Left ventricle myocardium superior (tissue), 1 donor: ENCODE measurements at places on chromosomes 6 and 20.

- no peak for DNase-seq
Observed at GRCh38 chr6:26300828-26301227, 64.2 kb upstream of the BTN3A2 start.

DNA sequence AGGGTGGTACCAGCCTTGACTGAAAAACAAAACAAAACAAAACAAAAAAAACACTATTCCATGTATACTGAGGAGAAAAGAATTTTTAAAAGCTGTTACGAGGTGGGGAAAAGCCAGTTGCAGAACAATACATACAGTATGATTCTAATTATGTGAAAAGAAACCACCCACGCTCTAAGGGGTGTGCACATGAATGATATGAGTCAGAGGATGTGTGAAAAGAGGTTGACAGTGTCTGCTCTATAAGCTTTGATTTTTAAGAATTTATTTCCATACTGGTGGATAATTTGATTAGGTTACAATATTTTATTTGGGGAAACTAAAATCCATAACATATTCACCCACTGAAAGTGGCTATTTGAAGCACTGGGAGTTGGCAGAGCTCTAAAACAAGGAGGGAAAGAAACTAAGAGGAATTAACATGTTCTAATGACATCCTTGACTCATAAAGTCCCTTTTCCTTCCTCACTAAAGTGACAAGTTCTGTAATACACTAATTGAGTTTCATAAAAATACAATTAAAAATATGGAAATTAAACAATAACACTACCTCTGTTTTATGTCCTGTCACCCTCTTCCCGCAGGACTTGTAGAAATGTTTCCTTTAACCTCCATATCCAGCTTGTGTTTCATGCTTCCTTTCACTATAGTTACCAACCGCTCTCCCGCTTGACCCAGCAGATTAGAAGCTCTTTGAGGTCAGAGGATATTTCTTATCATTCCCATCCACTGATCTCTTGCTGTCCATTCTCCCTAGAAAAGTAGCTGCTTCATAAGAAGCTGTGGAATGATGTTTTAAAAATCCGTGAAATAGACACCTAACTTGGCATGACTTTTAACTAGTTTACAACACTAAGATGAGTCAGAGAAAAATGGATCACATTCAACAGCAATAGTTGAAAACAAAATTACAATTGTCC is 118.6 kb upstream of the CCDC28A start:
- DNase-seq, result no peak

GRCh38 chr6:51330971-51331370 is 512.3 kb downstream of the TFAP2B start:
- no peak for DNase-seq

GRCh38 chr6:87396595-87397392 is 11.0 kb upstream of the CFAP206 start:
- no peak for DNase-seq

DNA sequence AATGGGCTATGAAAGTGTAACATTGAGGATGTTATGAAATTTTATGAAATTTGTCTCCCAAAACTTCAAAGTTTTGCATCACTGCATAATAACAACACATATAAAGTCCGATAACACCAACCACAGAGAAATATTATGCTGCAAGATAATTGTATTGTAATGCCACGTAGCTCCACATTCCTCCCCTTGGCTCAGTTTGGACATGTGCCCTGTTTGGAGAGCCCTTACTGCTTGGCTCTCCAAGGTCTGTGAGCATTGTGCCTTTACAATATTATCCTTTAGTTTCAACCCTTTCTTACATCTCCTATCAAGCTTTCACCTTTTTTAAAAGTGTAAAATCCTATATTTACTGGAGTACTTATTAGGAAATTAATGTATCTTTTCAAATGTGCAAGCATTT is 10.8 kb downstream of the HBS1L start:
- DNase-seq, result no peak

- DNase-seq, result no peak
Observed at GRCh38 chr6:134814076-134814695, 135.7 kb downstream of the ALDH8A1 start.

DNA sequence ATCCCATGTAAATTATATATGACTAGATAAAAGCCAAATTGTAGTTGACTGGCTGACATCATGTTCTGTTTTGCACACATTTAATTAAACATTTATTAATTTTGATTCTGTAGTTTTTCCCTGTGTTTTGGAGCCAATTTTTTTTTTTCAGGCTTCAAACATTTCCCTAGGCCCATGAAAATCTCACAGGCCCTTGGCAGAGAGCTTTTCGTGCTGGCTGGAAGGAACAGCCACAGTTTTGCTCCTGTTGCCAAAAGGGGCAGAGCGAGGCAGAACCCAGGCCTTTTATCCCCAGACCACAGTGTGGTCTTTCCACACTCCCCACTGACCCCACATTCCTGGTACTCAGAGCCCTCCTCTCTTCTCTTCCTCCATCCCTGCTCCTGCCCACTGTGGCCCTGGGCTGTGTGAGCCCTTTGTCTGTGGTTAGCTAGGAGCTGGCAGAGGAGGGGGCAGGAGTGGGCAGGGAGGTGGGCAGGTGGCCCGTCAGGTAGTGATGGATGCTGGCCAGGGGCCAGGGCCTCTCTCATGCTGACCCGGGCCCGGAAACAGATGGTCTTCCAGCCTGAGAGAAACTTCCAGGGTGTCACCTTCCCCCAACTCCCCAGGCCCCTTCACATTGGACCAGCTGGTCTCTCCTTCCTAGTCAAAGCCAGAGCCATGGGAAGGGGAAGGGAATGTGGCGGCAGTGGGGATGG is 19.4 kb upstream of the CCM2L start:
- no peak for DNase-seq

GRCh38 chr20:44650771-44651433 is 597 bp downstream of the ADA start:
- DNase-seq, result peak; percentile 62

- DNase-seq, result no peak
Observed at GRCh38 chr20:34085544-34086040, 26.5 kb downstream of the EIF2S2 start.

- DNase-seq, result no peak
Observed at GRCh38 chr20:12016291-12016690, 98.6 kb downstream of the BTBD3 start.

- no peak for DNase-seq
Observed at GRCh38 chr6:117955684-117956256, 48.7 kb downstream of the SLC35F1 start.

DNA sequence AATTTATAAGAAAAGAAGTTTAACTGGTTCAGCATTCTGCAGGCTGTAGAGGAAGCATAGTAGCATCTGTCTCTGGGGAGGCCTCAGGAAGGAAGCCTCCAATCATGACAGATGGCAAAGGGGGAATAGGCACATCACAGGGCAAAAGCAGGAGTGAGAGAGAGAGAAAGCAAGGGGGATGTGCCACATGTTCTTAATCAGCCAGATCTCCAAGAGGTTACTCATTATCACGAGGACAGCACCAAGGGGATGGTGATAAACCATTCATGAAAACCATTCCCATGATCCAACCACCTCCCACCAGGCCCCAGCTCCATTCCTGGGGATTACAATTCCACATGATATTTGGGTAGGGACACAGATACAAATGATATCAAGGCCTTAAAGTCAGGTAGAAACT is 217.5 kb upstream of the TCF21 start:
- DNase-seq, result no peak

DNA sequence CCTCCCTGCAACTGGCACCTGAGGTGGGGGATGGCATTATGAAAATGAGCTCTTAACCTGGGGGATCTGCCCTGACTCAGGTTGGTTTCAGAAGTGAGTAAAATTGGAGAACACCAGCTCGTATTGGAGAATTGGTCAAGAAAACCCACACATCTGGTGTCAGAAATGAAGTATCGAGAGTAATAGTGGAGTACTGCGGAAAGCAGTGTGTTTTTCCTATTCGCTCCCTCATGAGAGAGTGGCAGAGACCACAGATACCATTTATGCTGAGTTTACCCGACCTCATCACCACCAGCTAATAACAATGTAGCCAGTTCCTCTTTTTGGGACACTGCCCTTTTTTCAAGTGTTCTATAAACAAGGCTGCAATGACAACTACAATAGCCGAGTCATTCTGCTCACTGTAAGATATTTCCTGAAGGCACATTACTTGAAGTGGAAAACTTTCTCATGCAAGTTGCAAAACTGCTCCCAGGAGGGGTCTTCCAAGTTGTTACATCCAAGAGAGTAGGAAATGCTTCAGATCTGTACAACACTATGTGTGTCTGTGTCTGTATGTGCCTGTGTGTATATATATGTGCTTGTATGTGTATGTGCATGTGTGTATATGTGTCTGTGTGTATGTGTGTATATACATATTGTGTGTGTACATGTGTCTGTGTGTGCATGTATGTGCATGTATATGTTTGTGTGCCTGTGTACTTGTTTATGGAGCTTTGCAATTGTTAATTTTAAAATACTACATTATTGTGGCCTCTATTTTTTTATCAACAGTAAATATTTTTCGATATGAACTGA is 106.0 kb upstream of the CST7 start:
- DNase-seq, result no peak

DNA sequence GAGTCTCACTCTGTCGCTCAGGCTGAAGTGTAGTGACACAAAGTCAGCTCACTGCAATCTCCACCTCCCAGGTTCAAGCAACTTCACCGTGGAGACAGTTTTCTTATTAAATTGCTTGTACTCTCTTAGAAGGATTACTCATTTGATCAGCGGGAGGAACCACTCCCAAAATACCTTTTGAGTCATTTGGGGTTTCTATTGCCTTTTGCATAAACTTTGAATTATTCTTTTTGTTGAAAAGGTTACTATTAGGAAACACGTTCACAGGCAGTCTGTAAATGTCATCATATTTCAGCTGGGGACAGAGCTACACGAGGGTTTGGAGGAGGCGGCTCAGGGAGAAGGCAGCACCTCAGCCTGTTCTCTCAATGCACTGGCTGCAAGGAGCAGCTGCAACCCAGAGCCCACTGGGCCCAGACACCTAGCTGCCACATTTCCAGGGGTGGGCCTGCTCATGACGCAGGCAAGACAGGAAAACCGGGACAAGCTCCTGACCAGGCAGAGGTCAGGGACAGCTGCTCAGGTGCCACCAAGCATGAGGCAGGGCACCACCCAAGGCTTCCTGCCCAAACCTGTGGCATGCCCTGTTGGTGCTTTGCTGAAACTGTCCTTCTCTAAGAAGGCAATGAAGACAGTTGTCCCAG is 205.9 kb downstream of the BMP7 start:
- DNase-seq, result no peak

DNA sequence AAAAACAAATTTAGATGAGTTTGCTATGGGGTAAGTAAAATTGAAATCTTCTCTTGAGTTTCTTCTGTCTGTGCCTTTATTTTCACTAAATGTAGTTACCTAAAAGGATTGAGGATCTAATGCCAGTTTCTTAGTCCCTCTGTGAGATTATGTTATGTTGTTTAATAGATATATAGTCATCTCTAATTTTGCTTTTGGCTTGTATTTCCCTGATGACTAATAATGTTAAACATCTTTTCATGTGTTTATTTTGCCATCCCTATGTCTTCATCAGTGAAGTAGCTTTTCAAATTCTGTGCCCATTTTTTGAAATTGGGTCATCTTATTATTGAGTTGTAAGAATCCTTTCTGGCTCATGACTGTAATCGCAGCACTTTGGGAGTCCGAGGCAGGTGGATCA is 13.7 kb downstream of the QRSL1 start:
- no peak for DNase-seq

GRCh38 chr6:3608159-3608558 is 143.4 kb downstream of the PXDC1 start:
- no peak for DNase-seq
